ENCODE measurements at places on chromosomes 2 and 18. TPM values are rescaled to one million over a fixed set of nuclear protein-coding genes. Genes with fewer than 3 reads are reported as not detected.

GRCh38 chr2:174342686-174343342 is 8.1 kb downstream of the SP9 start:
- DNase-seq = peak; percentile 49

DNA sequence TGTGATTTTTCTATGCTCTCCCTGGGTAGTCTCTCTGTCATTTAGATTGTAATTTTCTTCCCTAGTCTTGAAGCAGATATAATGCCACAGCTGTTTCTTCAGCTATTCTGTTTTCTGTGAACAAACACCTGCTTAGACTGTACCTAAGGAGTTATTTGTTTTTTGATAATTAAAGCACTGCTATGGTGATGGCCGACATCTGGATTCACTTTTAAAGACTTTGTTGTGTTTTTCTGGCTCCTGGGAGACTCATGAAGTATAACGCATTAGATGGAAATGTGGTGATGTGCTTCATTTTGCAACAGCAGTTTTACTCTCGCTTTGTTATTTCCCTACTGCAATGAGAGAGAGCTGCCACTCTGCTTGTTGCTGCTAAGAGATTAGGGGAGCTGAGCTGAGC is 15.7 kb upstream of the C2orf69 start:
- DNase-seq = no peak

GRCh38 chr2:15856318-15856717 is 84.0 kb upstream of the MYCN start:
- no peak for DNase-seq

GRCh38 chr18:8471372-8471771 is 137.9 kb upstream of the RAB12 start:
- no peak for DNase-seq

DNA sequence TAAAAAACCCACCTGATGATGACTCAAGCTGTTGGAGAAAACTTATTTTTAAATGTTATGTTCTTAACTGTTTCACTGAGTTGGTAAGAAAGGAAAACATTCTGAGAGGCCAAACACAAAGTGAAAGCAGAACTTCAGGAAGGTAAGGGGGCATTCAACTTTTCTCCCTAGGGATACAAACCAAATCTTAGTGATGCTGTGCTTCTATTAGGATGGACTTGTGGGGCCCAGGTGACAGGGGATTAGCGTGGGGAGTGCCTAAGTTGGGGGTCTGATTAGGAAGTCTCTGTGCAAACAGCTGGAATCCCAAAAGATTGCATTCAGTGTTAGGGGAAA is 18.5 kb downstream of the PDCL3 start:
- DNase-seq = no peak

DNA sequence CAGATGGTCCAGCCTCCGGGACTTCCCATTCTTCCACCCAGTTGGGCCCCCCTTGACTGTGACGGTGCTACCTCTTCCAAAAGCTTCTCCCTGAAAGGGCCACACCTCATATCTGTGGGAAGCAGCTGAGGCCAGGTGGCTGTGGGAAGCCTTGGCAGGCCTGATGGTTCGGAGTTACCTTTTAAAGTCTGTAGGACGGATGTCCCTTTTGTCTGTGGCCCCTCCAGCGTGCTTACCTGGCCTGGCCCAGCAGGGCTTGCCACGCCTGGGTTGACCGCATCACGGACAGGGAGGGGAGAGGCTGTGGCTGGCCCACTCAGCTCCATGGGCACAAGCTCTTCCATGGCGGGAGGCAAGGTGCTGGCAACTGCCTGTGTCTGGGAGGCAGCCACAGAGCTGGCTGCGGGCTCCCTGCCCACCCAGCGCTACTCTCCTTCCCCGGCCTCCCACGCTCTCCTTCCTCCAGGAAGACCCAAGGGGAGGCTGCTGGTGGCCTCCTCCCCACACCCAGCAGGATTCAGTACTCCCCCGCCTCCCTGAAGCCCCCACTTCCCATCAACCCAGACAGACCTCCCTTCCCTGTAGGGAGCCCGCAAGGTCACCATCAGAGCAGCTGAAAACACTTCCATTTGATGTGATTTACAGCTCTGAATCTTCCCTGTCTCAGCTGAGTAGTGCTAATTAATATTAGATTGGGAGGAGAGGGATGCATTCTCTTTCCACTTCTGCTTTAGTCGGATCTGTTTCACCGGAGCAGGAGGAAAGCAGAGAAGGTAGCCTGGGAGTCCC is 52.8 kb downstream of the EDAR start:
- DNase-seq = peak; percentile 51

DNA sequence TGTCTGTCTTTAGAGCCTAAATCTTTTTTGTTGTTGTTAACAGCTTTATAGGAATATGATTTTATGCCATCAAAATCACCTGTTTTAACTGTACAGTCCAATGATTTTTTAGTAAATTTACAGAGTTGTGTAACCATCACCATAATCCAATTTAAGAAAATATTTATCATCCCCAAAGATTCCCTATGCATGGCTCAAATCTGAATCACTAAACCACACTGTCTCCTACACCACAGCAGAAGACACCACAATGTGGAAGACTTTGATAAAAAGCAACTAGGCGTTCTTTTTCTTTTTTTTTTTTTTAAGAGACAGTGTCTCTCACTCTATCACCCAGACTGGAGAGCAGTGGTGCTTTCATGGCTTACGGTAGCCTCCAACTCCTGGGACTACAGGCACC is 99.6 kb downstream of the TXNL1 start:
- DNase-seq = no peak

DNA sequence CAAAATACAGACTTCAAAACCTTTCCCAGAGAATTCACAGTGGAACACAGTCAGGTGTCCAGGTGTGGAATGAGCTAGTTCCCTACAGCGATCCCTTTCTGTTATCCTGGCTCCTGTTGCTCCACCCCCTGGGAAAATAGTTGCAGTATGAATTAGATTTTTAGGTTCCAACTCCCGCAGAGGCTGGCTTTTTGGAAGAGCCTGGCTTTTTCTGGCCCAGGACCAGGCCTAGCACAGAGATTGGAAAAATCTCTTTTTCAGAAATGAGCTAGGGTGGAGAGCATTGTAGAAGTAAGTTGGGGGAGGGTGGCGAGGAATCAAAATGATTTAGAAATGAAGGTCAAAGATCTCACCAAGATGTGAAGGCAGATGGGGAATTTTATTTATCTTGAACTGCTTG is 27.1 kb downstream of the COL5A2 start:
- no peak for DNase-seq

DNA sequence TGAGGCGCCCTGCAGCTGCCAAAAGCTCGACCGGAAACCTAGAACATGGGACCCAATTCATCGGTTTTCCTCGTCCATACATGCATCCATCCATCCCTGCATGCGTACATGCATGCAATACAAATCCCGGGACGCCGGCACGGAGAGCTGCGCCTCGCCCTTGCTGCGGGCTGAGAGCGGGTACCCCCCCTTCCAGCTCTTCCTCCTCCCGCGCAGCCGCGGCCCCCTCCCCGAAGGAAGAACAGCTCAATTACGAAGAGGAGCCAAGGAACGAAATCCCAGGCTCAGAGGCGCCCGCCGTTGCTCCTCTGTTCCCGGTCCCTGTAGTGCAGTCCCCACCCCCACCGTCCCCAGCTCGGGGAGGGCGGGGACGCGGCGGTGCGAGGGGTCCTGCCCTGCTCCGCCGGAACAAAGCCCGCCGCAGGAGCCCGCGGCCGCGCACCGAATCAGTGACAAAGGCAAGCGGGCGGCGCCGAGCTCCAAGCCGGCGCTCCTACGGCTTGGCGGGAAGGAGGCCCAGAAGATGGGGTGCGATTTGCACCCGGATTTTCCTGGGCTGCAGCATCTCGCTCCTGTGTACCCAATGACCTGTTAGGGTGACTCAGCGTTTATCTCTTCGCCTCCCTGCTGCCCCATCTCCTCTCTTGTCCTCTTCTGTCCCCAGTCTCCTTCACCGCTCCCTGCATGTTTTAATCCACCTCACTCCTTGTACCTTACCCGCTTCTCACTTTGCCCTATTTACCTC is 8.9 kb upstream of the POU3F3 start:
- peak; percentile 61 for DNase-seq

DNA sequence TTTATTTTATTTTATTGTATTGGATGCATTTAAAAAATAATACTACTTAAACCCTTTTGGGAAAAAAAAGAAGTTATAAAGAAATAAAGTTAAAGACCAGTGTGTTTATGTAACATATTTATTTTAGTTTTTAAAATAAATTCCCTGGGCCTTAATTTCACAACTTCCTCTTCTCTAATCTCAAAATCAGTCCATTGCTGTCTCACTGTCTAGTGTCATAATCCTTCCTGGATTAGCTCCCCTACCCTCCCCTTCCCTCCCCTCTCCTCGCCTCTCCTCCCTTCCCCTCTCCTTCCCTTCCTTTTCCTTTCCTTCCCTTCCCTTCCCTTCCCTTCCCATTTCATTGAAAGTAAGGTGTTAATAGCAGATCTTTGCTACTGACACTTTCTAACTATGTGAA is 40.3 kb upstream of the ZEB2 start:
- no peak for DNase-seq

DNA sequence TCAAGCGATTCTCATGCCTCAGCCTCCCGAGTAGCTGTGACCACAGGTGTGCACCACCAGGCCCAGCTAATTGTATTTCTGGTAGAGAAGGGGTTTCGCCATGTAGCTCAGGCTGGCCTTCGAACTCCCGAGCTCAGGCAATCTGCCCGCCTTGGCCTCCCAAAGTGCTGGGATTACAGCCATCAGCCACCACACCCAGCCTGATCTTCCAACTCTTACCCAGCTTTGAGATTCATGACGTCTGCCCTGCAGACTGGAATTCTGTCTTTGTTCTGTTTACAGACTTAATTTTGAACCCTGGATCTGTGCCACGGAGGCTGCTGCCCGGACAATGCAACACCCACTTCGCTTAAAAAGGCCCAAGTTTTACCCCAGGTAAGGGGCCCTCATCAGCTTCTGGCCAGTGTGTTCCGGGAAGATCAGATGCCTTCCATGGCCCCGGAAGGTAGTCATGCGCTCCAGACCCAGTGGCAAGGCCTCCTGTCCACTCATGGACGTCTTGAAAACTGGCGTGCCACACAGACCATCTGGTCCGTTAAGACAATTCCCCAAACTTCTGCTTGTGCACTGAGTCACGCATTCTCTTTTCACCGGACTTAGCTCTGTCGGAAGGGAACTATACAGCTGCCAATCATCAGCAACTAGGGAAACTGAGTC is 5.5 kb downstream of the PXDN start:
- peak; percentile 30 for DNase-seq

GRCh38 chr2:43104763-43105162 is 121.6 kb downstream of the ZFP36L2 start:
- DNase-seq = no peak

DNA sequence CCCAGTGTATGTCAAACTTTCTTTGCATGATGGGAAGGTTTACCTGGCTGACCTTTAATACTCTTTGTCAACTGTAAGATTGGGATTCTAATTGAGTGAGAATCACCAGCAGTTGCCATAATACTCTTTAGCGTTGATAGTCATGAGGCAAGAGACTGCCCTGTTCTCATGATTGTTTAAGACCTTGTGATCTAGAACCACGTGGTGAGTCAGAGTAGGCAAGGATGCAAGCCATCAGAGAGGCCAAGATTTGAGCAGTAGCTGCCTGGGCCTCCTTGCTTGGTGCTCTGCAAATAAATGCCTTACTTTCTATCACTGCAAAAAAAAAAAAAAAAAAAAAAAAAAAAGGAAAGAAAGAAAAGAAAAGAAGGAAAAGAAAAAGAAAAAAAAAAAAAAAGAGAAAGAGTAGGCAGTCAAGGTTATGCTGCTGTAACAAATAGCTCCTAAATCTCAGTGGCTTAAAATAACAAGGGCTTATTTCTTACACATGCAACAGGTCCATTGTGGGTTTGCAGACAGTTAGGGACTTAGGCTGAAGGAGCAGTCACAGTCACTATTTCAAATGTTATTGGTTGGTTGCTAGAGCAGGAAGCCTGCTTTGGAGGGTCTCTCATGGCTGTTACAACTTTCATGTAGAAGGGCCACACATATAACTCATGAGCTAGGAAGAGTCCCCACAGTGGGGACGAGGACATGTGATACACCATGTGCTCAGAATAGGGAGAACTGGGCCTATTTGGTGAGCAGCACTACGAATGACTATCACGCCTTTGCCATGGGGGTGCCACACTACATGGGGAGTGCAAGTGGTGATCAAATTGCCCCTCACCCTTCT is 21.7 kb downstream of the IL1R2 start:
- DNase-seq = no peak

GRCh38 chr2:238136820-238137537 is 1.5 kb upstream of the KLHL30 start:
- no peak for DNase-seq

GRCh38 chr18:2911533-2911932 is 64.7 kb downstream of the EMILIN2 start:
- no peak for DNase-seq

DNA sequence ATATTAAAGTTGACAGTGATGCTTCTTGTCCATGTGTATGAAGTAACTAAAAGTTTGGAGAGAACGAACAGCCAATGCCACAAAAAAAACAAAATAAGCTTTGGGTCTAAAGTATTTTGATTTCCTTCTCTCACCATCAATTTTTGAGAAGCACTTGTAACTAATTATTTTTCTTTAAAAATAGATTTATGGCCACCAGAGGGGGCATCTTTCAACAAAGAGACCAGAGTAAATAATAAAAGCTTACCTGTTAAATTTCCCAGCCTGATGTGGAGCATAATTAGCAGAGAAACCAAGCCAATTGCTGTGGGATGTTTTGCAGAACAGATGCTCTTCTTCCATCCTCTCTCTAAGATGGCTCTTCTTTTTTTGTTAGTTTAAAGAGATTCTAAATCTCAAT is 29.0 kb downstream of the LINC00305 start:
- no peak for DNase-seq

DNA sequence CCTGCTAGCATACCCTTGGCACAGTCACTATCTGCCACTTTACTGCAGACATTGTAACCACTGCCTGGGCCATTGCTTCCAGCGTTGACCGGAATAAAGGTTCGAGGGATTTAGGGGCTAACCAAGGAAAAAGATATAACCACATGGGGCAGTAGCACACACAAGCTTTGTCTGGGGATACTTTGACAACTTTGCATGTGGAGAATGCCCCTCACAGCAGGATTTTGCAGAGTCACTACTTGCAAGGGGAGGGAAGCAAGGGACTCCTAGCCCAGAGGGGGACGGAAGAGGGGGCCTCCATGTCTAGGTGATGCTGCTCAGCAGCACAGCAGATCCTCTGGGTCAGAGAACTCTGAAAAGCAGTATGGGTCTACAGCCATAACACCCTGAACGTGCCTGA is 138.7 kb downstream of the SPP2 start:
- DNase-seq = no peak

DNA sequence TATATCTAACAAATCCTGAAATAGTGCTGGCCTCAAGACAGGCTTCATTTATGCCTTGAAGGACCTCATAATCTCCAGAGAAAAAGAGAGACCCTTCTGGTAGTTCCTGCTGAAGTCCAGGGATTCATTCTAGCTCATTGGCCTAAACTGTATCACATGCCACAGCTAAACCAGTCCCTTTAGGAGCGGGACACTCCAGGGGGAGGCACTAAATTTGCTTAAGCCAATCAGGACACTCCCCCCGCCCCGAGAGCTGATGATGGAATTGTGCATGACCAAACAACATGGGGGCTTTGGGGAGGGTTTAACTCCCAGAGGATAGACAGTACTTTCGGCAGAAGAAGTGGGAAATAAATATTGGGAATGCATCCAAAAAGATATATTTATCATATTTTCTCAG is 36.4 kb upstream of the CXCR4 start:
- no peak for DNase-seq

- DNase-seq = no peak
These were observed 19.9 kb downstream of the TOGARAM2 start for GRCh38 chr2:29000956-29001355.

Gene DTYMK
- polyA plus RNA-seq = 27.1 TPM

Gene SLC25A52
- polyA plus RNA-seq = not detected

Gene UGT1A3
- 0.47 TPM for polyA plus RNA-seq

Gene ALK
- not detected for polyA plus RNA-seq

Gene IL1RN
- 1.3 TPM for polyA plus RNA-seq

Gene CCDC102B
- 3.6 TPM for polyA plus RNA-seq

Gene ERLEC1
- 39.9 TPM for polyA plus RNA-seq

Gene GKN1
- not detected for polyA plus RNA-seq

Gene MAP4K3
- polyA plus RNA-seq = 14.9 TPM

Gene MYCN
- polyA plus RNA-seq = 2.2 TPM

Measured in kidney (tissue), 22 donors.